Omental fat pad (tissue), 4 donors: ENCODE measurements at places on chromosomes 13 and 19.

DNA sequence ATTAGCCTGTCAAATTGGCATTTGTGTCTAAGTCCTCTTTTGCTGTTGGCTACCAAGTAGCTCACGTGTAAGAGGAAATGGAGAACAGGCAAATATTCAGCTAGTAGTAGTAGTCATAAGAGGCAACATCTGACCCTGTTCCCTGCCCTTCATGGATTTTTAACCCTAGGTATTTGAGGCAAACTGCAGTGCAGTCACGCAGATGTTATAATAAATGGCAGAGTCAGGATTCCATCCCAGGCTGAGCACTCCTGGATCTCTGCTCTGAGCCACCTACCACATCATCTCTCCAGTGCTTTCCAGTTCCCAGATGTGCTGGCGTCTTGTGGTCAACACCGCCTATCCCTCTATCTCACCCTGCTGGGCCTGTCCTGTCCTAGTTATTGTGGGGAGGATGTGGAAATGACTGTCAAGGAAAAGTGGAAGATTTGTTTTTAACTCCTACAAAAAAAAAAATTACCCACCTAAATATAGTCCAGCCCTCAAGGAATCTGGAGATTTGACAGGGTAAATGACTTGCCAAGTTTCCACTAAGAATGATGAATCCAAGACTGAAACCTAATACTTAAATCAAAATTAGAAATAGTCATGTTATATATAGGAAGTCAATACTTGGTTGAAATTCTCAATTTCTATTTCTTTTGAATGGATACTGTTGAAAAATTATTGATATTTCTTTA, 322.9 kb downstream of the GPC6 start:
- no peak for DNase-seq

- DNase-seq, result no peak
Observed at GRCh38 chr13:59663707-59664106, 500.0 kb downstream of the DIAPH3 start.

- no peak for DNase-seq
Observed at GRCh38 chr19:6250024-6250615, 29.7 kb downstream of the MLLT1 start.

DNA sequence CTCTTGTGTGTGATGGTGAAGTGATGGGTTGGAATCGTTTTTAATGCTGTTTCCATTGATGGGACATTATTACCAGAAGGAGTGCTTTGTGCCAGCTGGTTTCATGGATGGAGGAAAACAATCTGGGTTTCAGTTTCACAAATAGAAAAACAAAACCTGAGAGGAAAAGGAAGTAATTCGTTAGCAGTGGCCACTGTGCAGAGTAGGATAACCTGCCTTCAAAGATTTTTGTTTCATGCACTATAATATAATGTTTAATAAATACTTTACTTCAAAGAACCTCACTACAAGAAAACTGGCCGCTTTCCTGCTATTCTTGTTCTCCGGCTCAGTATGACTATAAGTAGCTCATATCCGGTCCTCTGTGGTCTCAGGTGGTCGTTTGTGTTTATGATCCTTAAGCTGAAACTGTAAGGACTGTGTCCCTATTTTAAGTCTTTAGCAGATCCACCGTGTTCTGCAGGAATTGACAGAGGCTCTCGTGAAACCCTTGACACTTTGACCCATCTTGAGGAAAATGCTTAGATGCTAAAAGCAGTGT, 104.7 kb downstream of the GGACT start:
- DNase-seq, result no peak

GRCh38 chr13:71672512-71672911, 194.5 kb downstream of the DACH1 start:
- no peak for DNase-seq

DNA sequence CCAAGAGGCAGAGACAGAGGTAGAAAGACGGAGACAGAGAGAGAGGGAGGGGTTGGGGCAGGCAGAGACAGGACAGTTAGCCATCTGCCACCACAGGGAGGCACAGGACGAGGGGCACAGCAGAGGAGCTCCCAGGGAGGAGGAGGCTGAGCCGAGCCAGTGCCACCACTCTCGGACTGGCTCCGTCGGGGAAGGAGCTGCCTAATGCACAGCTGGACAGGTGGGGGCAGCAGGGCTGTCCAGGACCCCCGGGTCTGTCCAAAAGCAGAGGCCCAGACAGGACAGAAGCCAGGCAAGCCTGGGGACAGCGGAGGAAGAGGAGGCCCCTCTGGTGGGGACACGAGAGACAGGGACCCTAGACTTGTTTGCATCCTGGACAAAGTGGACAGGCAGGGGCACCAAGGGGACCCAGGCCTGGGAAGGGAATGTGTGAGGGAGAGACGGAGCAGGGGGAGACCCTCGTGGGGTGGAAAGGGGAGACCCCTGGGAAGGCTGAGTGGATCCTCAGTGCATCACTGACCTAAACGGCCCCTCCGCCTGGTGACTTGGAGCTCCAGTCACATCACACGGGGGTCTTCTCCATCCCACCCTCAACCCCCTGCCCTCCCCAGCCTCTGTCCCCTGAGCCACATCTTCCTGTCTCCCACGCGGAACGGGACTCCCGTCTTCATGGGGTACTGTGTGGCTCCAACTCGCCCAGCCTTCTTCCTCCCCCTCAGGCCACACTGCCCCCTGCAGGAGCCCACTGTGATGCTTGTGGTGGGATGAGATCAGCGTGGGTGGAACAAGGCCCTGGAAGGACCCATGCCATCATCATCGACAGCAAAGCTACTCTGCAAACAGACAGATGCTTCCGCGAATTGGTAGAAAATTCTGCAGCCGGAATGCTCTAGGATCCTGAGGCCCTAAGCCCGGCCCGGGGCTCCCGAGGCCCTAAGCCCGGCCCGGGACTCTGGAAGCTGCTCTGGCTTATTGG, 915 bp downstream of the F10 start:
- DNase-seq, result no peak

DNA sequence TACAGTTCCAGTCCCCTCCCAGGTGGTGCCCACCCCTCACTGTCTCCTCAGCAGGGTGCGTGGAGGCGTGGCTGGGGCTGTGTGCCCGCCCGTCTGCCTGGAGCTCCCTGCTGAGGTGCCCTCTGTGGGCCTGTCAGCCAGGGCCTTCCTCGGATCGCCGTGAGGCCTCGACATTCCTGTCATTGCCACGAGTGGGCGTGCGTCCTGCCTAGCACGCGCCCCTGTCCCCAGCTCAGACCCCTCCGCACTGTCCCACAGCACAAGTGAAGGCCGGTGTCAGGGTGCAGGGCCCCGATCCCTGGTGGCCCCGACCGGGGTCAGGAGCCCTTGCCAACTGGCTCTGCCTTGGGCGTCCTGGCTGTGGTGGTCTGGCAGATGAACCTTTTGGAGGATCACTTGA, 32.2 kb downstream of the DOT1L start:
- DNase-seq, result no peak

DNA sequence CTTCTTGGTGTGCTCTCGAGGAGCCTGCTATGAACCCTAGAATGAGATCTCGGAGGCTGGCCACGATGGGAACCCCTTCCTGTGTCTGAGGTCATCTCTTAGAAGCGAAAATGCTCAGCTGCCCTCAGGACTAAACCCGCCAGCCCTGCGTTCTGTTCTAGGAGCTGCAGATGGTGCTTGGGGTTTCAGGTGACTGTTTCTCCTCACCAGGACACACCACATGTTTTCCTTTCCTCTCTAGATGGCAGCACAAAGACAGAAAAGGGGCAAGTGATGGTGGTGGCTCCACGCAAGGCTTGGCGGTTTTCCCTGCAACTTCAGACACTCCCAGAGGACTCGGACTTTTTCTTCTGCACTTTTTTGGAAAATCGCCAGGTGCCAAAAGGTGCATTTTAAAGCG, 60.1 kb downstream of the RNASEH2B start:
- no peak for DNase-seq

DNA sequence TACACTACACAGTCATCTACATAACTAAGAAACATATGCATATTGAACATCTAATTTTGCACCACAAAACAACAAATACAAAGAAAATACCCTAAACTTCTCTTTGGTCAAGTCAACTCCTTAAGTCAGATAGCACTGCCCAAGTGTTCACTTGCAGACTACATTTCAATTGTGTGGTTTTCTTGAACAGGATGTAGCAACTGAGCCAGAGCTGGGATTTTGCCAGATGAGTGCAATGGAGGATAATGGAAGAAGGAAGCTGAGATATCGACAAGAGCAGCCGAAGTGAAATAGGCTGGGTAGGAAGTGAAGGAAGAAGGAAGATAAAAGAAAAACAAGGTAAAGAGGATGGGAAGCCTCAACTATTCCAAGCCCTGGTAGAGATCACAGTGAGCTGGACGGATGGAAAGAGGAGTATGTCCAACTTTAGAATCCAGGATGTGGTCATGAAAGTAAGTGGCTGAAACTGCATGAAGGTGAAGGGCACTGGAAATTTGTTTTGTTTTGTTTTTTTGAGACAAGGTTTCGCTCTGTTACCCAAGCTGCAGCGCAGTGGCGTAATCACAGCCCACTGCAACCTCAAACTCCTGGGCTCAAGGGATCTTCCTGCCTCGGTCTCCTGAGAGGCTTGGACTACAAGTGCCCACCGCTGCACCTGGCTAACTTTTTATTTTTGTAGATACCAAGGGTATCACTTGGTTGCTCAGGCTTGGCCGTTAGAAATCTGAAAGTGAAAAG, 15.0 kb downstream of the NUFIP1 start:
- no peak for DNase-seq

- DNase-seq, result no peak
Observed at GRCh38 chr19:12932392-12933286, 872 bp downstream of the FARSA start.

GRCh38 chr13:103694033-103694432, 627.8 kb upstream of the SLC10A2 start:
- DNase-seq, result no peak

- DNase-seq, result no peak
Observed at GRCh38 chr19:48635966-48636858, 967 bp downstream of the DBP start.

- no peak for DNase-seq
Observed at GRCh38 chr13:113935001-113935844, 38.7 kb downstream of the C13orf46 start.

DNA sequence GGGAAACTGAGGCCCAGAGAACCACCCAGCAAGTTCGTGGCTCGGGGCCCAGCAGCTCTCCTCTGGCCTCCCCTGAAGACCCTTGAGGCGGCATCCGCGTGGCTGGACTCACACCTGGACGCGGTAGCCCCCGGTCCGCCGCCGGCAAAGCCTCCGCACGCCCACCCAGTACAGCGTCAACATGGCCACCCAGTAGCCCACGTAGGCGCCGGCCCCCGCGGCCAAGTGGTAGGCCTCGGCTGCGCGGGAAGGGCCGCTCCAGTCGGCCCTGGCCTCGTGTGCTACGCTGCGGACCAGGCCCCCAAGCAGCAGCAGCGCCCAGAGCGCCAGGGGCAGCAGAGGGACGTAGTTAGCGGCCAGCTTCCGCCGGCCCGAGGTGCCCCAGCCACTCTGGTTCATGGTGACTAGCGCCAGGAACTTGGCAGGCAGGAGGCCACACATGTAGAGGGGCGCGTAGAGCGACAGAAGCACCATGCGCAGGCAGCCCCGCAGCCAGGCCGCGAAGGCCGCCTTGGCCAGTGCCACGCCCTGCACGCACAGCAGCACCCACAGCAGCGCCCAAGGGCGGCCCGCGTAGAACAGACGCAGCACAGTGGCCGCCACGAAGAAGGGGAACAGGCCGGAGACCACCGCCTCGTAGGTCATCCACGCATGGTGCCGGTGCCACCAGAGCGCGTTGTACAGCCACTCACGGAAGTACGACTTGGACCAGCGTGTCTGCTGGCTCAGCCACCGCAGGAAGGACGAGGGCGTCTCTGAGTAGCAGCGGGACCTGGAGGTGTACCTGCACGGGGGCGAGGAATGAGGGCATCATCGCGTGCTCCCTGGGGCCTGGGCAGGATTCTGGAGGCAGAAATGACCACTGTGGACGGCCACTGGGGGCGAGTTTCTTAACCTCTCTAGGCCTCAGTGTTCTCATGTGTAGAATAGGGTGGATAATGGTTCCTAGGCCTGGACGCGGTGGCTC, 10.2 kb downstream of the HAS1 start:
- no peak for DNase-seq

GRCh38 chr13:30047154-30047874, 196.9 kb upstream of the UBL3 start:
- no peak for DNase-seq

GRCh38 chr13:33545492-33545891, 259.9 kb upstream of the STARD13 start:
- DNase-seq, result no peak

DNA sequence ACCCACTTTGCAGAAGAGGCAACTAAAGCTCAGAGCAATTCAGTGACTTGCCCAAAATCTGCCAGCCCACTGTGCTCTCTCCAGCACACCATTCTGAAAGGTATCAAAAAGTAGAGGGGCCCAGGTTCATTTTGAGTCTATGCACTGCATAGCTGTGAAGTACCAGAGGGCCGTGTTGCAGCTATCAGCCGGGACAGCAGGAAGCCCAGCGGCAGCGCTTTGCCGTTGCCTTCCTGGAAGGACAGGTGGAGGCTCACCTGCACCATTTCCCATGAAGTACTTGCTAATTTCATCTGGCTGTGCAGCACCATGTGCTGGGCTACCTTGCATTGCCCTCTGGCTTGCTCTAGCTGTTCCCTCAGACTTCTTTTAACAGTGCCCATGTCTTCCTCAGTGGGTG, 2.7 kb upstream of the SERPINE3 start:
- DNase-seq, result no peak

- no peak for DNase-seq
Observed at GRCh38 chr13:76667551-76667950, 218.7 kb downstream of the KCTD12 start.

- DNase-seq, result no peak
Observed at GRCh38 chr13:78194904-78195639, 276.4 kb upstream of the EDNRB start.

GRCh38 chr19:14669940-14670339, 4.7 kb downstream of the ADGRE3 start:
- DNase-seq, result no peak

DNA sequence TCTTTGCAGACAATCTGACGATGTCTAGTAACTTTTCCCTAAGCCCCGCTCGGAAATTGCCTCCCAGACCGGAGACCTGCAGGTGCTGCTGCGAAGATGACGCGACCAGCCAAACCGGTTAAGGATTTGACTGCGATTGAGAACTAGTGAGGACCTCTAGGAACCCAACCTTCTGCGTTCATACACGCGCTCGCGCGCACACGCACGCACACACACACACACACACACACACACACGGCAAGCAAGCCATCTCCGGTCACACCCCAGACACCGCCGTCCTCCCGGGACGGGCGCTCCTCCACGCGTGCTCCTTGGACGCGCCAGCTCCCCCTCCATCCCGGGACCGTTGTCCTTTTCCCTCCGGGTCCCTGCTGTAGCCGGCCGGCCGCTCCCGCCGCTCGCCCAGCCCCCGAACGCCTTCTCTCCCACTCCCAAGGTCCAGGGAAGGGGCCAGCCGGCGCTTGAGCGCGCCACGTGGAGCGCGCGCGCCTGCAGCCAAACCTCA, 1.2 kb downstream of the TBC1D4 start:
- no peak for DNase-seq
